NCI-H1417 (cell line): ENCODE measurements at places on chromosomes 6 and 20.

GRCh38 chr20:63917811-63918210, 22.9 kb downstream of the DNAJC5 start:
- DNase-seq = no peak

GRCh38 chr6:159871906-159872305, 18.9 kb upstream of the MAS1 start:
- no peak for DNase-seq

DNA sequence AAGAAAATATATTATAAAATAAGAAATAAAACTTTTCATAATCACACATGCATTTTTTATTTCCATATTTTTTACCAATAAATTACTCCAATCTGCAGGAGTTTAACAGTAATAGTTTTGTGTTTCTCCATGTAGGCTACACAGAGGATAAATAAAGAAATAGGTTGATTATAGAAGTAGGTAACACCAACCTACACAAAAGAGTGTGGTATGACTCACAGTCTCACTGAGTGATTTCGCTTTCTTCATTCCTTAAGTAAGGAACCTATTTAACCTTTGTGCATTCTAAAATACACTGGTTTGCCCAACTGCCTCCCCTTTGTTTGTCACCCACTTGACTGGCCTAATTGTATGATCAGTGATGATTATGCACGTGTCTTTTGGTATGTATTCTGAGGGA, 244.2 kb upstream of the RIMS1 start:
- DNase-seq = peak; percentile 65

GRCh38 chr6:158027590-158028285, 46.1 kb downstream of the SYNJ2 start:
- DNase-seq = no peak

DNA sequence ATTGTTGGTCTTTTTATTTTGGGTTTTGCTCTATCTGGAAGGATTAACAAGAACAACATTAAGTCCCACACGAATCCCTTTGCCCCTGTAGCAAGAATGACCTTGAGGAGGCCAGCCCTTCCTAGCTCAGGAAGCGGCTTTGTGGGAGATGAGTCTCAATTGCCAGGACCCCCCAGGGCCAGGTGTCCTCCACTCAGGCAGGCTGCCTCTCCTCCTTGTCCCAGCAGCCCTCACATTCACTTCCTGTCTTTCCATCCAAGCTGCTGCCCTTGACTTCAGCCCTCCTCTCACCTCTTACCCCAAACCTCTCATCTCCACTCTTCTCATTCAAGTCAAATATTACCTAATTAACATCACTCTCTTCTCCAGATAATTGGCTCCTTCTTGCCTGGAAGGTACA, 22.6 kb upstream of the SYNDIG1 start:
- DNase-seq = no peak

DNA sequence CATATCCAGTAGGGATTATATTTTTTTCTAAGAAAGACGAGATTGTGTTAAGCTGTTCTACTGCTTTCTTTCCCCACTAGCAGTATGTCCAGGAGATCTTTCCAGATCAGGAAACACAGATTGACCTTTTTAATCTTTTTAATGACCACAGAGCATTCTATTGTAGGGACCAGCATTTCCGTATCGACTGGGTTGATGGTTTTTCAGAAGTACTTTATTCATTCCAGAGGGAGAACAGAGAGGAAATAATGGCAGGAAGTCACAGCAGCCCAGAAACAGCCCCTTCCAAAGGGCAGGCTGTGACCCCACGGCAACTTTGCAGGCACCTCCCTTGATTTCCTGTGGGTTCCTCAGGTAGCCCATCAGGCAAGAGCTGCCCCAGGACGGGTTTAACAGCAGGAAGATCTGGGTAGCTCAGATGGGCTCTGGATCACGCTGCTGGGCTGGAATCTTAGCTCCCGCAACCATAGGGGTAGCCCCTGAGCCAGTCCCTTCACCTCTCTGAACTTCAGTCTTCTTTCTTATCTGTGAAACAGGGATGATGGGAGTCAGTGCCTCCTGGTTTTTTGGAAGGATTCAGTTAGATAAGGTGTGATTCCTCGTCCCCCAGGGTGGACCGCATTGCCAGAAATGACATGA, 23.8 kb upstream of the CHMP4B start:
- no peak for DNase-seq

DNA sequence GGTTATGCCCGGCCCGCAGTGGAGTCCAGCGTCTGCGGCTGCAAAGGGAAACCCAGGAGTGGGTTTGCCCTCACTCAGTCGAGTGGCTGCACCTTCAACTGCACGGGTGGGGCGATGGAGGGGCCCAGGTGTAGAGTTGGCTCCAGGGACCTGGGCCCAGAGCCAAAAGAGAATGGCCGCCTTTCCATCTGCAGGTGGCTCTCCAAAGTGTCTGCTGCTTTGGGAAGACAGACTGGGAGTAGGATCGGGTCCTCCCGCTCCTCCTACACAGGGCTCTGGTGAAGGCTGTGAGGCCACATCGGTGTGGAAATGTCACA, 80.1 kb downstream of the PTPN1 start:
- no peak for DNase-seq

DNA sequence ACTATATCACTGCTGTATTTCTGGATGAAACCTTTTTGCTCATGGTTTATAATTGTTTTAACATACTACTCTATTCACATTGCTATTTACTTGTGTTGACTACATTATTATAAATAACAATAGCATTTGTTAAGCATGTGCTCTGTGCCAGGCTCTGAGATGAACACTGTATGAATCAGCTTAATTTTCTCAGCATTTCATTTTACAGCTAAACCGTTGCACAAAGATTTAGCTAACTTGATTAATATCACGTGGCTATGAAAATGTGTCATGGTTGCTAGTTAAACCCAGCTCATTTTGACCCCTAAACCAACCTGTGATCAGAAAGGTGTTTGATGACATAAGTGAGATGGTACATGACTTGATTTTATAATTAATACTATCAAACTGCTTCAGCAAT, 77.5 kb downstream of the NCOA7 start:
- no peak for DNase-seq

DNA sequence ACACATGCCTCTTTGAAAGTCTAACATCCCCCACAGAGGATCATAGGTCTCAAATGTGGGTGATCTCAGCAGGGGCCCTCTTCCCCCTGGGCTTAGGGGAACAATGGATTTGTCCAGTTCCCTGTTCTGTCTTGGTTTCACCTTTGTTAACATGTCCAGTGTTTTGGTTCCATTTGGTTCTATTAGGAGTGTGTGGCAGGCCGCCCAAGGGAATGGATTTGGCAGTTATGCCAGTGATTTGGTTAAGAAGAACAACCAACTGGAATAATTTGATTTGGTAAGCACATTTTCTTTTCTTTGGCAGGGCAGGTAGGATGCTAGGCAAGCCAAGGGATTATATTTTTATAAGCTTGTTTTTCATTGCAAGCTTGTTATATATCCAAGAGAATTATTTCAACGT, 28.5 kb upstream of the ENPP1 start:
- DNase-seq = no peak

GRCh38 chr20:64242003-64242796, 13.3 kb upstream of the PCMTD2 start:
- DNase-seq = no peak

GRCh38 chr6:75502884-75503283, 9.3 kb upstream of the FILIP1 start:
- DNase-seq = no peak

- DNase-seq = no peak
These were observed 625.7 kb downstream of the TFAP2A start for GRCh38 chr6:9789201-9789600.

- no peak for DNase-seq
These were observed 195.0 kb downstream of the KHDC1L start for GRCh38 chr6:73030257-73030656.

- no peak for DNase-seq
These were observed 108.7 kb downstream of the ERMARD start for GRCh38 chr6:169859978-169860703.

DNA sequence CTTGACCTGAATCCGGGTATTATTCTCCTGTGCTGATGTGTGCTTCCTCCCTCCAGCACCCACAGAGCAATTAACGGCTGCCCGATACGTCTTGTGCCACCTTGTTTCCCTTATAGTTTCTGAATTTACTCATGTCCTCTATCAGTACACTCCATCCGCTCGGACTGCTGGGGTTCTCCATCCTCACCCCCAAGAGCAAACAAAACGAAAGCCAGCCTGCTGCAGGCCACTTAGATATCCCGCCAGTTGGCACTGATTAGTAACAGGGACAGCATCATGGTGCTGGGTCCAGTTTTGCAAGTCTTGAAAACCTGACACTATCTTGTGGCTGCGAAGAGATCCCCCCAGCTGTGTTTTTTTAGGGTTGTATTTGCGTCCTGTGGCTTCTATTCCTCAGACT, 71.8 kb downstream of the SSR1 start:
- DNase-seq = no peak

DNA sequence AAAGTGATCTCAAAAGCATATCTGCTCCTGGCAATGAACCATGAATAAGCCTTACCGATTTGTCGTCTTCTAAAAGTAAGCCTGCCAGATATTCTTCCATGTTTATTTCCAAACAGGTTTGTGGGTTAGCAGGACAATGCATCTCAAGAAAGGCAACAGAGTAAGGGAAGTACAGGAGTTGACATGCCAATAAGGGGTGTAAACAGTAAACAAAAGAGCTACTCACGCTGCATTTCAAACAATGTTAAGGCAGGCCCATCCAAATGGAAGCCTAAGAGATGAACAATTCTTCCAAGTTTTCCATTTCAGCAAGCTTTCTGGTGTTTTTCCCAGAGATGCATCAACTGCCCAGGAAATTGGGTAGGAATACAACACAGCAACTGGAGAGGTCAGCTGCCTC, 27.8 kb upstream of the CRIP3 start:
- no peak for DNase-seq

- DNase-seq = no peak
These were observed 18.0 kb upstream of the SIRPB2 start for GRCh38 chr20:1509237-1509636.

GRCh38 chr6:149323925-149324324, 6.4 kb downstream of the TAB2 start:
- no peak for DNase-seq

- DNase-seq = no peak
These were observed 12.1 kb downstream of the SLC22A1 start for GRCh38 chr6:160133441-160134336.

DNA sequence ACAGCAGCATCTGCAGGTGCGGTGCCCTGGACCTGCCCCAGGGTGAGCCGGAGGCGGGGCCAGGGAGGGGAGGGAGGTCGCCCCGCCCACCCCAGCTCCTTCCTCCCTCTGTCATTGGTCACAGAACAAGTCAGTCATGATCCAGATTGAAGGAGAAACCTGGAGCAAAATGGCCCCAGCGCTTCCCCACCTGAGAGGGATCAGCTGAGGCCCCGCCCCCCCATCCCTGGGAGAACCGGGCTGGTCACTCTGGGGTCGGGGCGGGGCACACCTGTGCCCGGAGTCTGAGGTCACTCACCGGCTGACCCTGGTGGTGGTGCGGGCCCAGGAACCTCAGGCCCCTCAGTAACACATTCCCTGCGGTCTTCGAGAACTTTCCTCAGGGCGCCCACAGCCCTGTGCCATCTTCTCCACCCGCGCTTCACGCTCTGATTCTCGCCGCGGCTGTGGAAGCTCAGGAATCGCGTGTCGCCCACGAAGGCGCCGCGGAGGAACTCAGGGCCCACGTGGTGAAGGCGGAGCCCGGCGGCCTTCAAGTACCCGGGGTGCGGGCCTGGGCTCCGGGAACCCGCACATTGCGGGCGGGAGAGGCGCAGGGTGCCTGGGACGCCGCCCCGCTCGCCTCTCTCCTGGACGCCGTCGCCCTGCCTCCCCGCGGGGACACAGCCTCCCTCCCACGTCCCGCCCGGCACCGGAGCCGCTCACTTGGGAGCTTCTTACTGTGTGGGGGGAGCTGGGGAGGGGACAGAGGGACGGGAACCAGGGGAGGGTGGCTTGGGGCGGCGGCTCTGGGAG, 36.4 kb upstream of the HLA-C start:
- peak; percentile 68 for DNase-seq

DNA sequence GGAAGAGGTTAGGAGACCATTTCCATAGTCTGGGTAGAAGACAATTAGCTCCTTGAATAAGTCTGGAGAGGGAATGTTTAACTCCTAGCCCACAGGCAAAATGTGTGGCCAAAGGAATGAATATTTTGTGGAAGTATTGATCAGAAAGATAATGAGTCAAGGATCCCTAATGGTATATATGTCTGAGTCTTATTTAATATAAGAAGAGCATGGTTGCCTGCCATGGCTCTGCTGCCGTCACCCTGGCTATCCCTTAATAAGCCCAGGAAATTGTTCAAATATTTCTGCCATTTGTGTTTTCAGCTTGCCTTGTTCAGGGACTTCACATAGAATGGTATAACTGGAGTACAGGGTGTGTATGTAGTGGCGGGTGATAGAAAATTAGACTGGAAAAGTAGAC, 18.1 kb upstream of the CALHM6 start:
- no peak for DNase-seq

DNA sequence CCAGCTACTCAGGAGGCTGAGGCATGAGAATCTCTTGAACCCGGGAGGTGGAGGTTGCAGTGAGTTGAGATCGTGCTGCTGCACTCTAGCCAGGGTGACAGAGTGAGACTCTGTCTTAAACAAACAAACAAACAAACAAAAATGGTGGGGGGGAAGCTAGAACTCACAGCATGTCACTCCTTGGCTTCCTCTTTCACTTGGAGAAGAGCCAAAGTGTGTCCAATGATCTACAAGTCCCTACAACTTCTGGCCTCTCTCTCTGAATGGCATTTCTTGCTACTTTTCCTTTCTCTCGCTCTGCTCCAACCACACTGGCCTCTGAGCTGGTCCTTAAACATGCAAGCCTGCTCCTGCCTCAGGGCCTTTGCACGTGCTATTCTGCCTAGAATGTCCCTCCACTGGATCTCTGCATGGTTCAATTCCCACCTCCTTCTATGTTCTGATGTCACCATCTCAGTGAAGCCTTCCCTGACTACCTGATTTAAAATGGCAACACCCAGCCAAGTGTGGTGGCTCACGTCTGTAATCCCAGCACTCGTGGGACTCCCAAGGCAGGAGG, 8.1 kb downstream of the TLDC2 start:
- no peak for DNase-seq

DNA sequence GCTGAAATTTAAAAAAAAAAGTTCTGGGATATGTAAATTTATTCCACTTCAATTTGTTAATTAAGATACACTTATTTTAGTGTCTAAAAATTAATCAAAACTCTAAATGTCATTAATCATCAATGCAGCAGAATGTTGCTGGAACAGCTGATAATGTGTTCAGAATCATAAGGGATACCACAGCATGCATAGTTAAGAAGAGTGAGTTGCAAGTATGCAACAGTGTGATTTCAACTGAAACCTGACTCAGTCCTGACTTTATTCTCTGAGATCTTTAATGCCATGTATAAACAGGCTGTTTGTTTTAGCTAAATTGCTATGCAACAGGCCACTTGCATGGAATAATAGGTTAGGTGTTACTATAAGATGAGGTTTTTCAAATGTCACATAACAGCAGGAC, 1.4 kb downstream of the GRIK2 start:
- peak; percentile 16 for DNase-seq

DNA sequence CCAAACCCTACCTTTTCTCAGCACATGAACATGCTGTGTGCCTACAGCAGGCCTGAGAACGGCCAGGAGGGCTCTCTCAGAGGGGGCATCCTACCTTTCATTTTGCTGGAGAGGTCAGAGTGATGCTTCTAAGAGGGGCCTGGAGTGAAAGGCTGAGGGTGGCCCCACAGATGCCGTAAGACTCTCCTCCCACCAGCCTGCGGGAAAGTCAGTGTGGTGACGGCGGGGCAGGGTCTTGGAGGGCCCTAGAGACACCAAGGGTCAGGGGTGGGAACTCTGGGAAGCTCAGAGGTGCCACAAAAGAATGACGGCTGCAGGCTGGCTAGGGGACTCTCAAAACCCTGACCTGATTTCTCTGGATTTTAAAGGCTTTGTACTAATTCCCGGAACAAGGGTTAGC, 107.6 kb downstream of the SLC23A2 start:
- no peak for DNase-seq
